ENCODE measurements at places on chromosomes 2 and 18.

DNA sequence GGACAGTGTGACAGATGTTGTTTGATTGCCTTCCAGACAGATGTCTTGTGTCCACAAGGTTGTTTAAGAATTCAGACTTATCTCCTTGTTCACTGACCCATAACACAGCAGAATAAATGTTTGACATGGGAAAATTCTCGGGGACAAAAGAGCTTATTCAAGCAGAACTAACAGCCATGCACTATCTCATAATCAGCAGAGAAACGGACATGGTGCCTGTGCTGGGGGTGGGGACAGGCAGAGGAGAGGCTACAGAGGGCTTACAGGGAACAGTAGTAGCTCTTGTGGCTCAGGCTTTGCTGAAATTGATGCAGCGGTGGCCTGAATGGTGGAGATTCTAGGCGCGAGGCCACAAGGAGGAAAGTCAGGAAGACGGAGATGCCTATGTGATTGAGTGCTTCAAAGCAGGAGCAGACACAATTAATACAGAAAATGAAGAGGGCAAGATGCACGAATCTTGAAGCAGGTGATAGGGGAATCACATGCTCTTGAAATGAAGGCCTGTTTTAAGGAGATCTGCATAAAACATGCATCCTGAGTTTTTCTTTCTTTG lies 62.0 kb upstream of the CAB39 start:
- peak; percentile 30 for DNase-seq

DNA sequence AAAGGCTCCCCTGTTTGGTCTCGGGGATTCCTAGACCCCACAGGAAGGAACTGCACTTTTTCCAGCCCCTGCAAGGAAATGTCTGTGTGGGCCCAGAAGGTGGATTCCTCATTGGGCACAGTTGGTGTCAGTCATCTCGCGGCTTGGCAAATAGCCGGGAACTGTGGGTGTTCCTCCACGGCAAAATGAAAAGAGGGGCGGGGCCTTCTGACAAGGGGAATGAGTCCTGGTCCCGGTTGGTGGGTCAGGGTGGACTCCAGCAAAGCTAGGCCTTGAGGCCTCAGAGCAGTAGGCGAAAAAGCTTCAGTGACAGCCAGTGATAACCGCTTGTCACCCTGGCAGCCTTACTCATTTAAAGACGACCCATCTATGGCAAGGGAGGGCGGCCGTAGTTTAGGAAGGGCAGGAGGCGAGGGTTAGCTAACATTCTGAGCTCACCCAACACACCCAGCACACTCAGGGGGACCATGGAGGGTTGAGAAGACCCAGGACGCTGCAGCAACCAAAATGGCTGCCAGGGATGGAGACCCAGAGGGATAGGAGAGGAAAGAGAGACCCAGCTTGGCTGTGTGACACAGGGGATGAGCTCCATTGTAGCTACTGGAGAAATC lies 16.5 kb downstream of the SLC4A3 start:
- DNase-seq: no peak

DNA sequence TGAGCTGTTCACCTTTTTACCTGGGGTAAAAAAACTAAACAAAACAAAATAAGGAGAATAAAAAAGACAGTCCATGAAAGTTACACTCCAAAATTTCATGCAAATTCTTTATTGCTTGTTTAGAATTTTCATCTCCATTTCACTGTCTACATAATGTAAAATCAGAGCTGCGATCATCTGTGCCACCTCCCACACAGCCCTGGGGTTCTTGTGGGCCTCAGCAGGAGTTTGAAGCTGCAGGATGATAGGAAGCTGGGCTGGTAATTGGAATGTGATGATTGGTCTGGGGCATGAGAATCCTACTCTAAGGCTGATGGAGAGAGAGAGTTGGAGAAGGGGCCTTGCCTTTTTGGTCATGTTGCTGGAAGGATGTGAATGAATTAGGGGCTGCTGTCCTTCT lies 4.2 kb upstream of the LHCGR start:
- DNase-seq: no peak

DNA sequence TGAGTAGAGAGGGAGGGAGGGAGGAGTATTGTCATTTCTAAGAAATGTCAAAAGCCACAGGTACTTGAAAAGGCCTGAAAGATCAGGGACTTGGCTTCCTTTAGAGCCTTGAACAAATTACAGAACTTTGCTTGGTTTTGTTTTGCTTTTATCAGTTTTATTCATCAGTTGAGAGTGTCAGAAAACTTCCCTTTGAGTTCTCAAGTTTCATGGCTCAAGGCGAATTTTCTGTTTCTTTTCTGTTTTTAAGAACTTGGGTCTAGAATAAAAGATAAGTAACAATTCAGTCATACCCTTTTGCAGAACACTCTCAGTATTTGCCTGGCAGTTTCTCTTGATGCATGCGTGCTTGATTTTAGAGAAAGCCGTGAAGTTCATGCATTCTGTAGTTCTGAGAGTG lies 531.9 kb downstream of the PARD3B start:
- DNase-seq: no peak

GRCh38 chr2:234136461-234136860 lies 86.0 kb downstream of the SPP2 start:
- peak; percentile 18 for DNase-seq

DNA sequence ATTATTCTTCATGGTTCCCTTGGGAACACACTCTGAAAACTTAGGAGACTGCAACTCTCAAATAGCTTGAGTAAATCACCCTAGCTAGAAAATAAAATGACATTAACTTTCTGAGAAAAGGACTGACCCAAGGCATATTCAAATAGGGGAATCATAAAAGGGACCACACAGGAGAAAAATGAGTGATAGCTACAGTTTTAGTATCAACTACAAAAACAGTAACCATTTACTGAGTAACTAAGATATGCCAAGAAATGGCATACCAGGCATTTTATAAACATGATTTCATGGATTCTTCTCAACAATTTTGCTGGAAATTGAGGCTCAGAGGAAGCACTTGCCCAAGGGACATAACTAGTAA lies 84.5 kb downstream of the AFF3 start:
- DNase-seq: no peak

DNA sequence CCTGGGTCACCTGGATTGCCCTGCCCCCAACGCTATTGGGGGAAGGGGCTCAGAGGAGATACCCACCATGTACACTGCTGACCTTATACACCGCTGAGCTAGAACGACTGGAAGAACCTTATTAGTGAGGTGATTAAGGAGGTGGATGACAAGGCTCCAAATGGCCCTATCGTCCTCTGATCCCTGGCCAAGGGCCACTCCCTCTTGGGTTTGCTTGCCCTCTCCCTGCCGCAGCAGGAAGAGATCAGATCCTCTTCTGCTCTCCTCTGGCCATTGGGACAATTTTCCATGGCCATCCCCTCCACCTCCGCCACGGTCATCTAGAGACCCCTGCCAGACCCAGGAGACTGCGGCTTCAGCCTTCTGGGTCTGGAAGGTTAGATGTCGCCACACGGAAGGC lies 1.2 kb downstream of the ZNF514 start:
- no peak for DNase-seq

DNA sequence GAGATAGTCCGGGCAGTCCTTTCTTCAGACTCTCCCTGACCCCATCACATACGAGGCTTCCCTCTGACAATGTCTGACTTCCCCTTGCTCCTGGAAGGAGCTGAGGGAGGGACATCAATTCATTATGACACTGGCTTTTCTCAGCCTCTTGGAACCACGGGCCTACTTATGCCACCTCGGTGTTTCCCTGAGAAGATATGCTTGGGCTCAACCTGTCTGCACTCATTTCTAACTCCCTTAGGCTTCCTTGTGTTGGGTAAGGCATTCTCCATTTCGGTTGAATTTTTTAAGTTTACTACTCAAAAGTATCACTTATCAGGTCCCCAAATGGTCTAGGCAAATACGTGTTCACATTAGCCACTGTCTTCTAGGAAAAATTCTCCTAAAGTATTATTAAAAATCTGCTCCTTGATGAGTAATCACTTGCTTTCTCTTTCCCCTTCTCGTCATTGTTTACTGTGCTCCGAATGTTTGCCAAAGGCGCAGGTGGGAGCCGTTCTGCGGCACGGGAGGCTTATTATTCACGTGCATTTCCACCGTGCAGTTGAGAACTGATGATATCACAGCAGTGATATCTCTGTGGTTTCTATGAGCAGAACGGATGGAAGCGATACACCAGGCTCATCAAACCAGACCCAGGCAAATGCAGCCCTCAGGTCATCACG lies 33.1 kb downstream of the ARL4C start:
- DNase-seq: no peak

DNA sequence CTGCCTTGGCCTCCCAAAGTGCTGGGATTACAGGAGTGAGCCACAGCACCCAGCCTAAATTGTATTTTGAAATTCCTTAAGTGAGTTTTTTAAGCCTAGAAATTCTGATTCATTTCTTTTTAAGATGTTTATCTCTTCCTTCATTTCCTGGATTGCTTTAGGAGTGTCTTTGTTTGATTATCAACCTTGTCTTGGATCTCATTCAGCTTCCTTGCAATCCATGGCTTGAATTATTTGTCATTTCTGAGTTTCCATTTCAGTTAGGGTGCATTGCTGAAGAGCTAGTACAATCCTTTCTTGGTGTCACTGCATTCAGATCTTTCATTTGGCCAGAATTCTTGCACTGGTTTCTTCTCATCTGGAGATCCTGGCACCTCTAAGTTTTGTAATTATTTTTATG lies 606.4 kb upstream of the ZNF804A start:
- no peak for DNase-seq

- no peak for DNase-seq
Observed at GRCh38 chr2:43111788-43112554, 114.4 kb downstream of the ZFP36L2 start.

DNA sequence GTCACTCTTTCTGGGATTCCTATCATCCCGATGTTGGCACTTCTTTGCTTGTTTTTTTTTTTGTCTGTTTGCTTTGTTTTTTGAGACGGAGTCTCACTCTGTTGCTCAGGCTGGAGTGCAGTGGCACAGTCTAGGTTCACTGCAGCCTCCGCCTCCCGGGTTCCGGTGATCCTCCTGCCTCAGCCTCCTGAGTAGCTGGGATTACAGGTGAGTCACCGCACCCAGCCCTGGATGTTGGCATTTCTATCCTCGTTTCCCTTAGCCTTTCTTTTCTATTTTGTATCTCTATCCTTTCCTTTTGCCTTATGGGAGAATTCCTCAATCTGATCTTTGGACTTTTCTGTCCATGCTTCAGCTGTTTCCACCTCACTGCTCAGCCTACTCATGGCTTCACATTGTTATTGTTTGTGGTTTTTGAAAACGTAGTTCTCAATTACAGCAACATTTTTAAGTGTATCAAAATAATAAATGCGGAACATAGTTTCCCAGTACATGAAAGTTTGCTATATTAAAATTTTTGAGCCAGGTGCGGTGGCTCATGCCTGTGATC lies 62.1 kb upstream of the ZNF516 start:
- DNase-seq: no peak

GRCh38 chr2:221134718-221135117 lies 437.4 kb downstream of the EPHA4 start:
- DNase-seq: no peak

- DNase-seq: no peak
Observed at GRCh38 chr18:12001421-12001820, 20.1 kb downstream of the IMPA2 start.

- DNase-seq: no peak
Observed at GRCh38 chr18:3726238-3726951, 276.4 kb downstream of the TGIF1 start.

- DNase-seq: no peak
Observed at GRCh38 chr2:221034026-221034701, 537.9 kb downstream of the EPHA4 start.

GRCh38 chr2:60556175-60556574 lies 2.7 kb upstream of the BCL11A start:
- DNase-seq: no peak

DNA sequence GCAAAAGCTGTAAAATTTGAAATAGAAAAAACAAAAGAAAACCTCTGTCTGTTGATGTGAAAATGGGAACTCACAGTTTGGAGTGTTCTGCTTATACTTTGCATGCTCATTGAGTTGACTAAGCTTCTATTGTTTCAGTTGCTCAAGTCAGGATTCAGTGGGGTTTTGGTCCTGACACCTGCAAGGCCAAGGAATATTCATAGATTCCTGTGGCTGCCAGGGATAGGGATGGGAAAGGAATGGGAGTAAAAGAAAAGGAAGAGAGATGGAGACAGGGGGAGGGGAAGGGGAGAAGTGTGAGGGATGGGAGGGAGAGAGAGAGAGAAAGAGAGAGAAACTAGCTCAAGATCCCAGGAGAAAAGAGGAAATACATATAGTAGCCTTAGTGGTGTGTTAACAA lies 1.3 kb downstream of the CPS1 start:
- DNase-seq: no peak

- no peak for DNase-seq
Observed at GRCh38 chr18:75625966-75626365, 198.5 kb upstream of the SMIM21 start.

GRCh38 chr2:166157578-166157977 lies 29.8 kb upstream of the SCN1A start:
- no peak for DNase-seq

DNA sequence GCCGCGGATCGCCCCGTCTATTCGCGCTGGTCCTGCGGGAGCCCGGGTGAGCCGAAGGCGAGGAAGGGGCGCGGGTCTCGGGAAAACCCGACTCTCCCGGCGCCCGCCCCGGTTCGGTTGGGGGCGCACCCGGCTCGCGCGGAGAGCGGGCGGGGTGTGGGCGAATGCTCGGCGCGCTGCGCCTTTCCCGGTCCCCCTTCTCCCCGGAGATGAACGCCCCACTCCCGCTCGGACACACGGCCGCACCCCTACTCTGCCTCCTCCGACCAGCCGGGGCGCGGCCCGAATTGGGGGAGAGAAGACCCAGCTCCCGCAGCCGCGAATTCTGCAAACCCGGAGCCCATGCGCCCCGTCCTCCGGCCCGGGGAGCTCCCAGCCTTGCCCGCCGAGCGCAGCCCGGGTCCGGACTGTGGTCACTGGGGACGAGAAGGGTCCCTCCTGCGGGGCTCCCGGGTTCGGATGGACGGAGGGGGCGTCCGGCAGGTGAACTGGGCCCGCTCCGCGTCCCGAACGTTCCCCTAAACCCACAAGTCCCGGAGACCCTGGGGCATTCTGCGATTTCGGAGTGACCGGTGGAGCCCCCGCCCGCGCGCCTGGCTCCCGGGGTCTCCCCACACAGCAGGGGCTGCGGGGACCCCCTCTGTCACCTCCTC lies 734 bp downstream of the KCNG2 start:
- no peak for DNase-seq

GRCh38 chr2:138122891-138123290 lies 158.6 kb downstream of the HNMT start:
- no peak for DNase-seq

DNA sequence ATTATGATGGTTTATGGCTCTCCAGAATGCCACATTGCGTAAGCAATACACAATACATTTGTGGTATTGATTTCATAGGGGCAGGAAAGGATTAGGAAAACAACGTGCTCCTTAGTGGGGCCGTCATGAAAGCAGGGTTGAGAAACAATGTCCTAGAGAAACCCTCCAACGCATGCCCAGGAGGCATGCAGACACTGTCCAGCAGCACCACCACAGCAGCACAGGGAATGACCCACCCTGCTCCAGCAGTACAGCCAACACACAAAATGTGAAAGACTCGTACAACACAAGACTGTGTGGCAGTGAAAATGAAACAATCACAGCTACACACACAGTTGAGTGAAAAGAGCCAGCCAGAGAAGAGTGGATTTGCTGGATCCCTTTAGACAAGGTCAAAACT lies 66.3 kb downstream of the FAM168B start:
- no peak for DNase-seq

- no peak for DNase-seq
Observed at GRCh38 chr2:9212010-9212635, 5.5 kb downstream of the ASAP2 start.
